Astrocyte of the cerebellum (primary cell): ENCODE measurements at places on chromosomes 12 and 14.

GRCh38 chr12:117101953-117102799 lies 3.0 kb upstream of the TESC start:
- no peak for DNase-seq

DNA sequence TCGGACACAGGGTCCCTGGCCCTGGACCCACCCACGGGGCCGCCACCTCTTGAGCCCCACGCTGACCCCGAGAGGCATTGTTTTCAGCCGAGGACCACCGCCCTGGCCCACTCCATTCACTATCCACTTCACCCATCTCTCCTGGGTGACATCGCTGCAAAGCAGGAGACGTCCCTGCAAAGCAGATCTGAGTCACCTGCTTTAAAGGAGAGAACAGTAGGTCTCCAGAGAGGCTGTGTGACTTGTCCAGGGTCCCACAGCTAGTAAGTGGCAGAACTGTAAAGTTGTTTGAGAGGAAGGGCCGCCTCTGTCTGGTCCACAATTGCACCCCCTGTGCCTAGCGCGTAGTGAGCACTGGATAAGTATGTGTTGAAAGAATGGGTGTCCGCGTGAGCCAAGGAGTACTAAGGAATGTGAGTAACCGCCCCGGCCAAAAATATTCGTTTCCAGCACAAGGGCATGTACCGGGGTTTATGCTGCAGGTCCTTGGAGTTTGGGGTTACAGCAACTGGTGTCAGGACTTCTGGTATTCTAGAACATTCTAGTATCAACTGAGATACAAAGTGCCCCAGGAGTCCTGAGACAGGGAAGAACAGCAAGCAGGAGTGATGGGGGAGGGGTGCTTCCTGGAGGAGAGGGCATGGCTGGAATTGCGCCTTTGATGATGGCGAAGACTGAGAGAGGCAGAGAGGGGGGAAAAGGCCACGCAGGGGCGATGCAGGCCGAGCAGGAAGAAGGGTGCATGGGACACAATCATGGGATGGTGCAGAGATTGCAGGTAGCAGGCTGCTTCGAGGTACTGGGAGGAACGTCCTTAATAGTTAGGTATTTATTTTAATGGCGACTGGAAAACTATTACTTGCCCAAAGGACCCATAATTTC lies 91.1 kb downstream of the SCARB1 start:
- DNase-seq = no peak

GRCh38 chr14:102473559-102473958 lies 36.0 kb downstream of the ANKRD9 start:
- no peak for DNase-seq

DNA sequence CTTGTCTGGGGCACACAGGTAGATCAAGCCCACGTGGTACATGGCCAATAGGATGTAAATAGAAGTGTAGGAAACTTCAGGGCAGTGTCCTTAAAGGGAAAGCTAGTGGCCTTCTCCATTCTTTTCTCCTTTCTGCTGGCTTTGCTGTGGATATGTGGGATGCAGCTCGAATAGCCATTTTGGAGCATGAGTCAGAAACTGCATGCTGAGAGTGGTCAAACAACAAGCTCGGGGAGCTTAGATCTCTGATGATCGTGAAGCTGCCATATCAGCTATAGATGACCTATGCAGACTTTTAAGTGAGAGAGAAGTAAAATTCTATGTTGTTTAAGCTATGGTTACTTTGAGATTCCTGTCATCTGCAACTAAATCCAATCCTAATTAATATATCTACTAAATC lies 241.3 kb upstream of the DAAM1 start:
- DNase-seq = peak; percentile 46

DNA sequence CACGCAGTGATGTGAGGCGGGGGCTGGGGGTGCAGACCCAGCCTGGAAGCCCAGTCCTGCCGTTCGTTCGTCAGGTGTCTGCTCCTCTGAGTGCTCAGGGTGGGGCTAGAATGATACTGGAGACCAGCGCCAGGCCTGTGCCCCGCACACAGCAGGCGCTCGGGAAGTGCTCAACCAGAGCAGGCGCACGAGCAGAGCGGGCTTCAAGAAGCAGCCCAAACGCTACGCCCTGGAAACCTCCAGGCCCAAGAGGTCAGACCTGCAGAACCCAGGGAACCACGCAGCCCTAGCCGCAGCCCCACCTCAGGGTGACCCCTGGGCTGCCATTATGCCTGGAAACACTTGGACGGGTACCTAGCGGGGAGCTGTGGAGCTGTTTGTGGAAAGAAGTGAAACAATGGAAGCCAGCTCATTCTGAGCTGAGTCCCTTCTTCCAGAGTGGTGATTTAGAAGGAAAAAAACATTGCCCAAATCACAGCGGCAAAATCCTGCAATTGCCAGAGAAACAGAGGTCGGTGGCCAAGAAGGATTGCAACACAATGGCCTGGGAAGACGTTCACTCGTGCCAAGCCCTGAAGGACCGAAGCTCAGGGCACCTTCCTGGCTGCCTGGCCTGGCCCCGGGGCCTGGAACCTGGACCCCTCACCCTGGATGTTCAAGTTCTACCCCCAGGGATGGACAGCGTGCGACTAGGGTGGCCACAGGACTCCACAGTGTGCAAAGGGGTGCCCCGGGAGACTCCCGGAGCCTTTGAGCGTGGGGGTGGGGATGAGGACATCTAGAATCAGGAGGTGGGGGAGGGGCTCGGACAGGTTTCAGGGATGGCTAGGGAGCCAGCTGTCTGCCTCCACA lies 40.4 kb upstream of the DIO3 start:
- no peak for DNase-seq

DNA sequence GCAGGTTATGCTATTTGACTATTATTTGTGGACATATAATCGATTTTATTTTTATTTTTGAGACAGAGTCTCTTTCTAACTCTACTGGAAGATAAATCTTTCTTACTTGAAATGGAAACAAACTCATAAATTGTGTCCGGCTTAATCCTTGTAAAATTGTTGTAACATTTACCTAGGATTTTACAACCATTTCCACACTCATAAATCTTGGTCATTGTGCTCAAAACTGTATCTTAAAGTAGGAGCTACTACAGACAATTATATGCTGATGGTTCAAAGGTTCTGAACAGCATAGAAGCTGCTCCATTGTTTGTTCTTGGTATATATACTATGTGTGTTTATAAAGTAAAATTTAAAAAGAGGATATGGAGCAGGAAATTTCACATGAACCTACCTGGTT lies 4.6 kb upstream of the ARF6 start:
- no peak for DNase-seq

- DNase-seq = peak; percentile 73
These were observed 86.5 kb upstream of the SLC38A2 start for GRCh38 chr12:46459111-46459510.

DNA sequence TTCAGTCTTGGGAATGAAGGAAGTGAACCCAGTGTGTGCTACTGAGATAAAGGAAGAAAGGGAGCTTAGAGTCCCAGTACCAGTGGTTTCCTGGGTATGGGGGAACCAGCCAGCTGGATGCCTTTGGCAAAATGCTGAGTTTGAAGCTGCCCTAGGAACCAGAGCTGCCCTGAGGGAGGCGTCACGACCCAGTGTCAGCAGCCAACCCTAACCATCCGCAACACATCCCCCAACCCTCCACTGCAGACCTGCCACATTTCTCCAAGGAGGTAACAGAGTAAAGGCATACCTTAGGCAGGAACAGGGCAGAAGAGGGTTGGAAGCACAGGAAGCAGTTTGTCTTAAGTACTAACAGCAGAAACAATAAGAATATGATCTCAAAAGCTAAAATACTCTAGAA lies 28.6 kb downstream of the PRDM4 start:
- no peak for DNase-seq

- no peak for DNase-seq
These were observed 4.6 kb downstream of the AQP2 start for GRCh38 chr12:49954863-49955830.

DNA sequence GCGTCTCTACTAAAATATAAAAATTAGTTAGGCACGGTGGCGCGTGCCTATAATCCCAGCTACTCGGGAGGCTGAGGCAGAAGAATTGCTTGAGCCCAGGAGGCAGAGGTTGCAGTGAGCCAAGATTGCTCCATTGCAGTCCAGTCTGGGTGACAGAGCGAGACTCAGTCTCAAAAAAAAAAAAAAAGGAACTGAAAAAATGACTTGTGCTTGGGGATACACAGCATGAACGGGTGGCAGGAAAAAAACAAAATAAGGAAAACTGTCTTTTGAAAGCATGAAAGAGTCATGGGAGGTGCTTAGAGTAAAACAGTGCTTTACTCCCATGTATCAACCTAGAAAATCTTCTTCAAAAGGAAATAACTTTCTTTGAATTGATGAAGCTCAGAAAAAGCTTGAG lies 80.8 kb downstream of the TMTC1 start:
- DNase-seq = no peak

GRCh38 chr12:107035733-107036132 lies 48.8 kb upstream of the MTERF2 start:
- DNase-seq = no peak

- DNase-seq = no peak
These were observed 309.4 kb upstream of the TMTC1 start for GRCh38 chr12:30092983-30093617.

GRCh38 chr12:41452838-41453407 lies 264.8 kb downstream of the PDZRN4 start:
- no peak for DNase-seq

- no peak for DNase-seq
These were observed 527 bp upstream of the ATP23 start for GRCh38 chr12:57940915-57941164.

GRCh38 chr12:19148860-19149259 lies 19.3 kb downstream of the PLEKHA5 start:
- DNase-seq = no peak

GRCh38 chr14:90610346-90611040 lies 205.7 kb downstream of the TTC7B start:
- no peak for DNase-seq

- DNase-seq = no peak
These were observed 594 bp downstream of the TAMALIN start for GRCh38 chr12:52007158-52007921.

GRCh38 chr12:56282579-56282978 lies 15.8 kb downstream of the COQ10A start:
- no peak for DNase-seq

GRCh38 chr12:3496957-3497356 lies 6.0 kb downstream of the PRMT8 start:
- DNase-seq = no peak

DNA sequence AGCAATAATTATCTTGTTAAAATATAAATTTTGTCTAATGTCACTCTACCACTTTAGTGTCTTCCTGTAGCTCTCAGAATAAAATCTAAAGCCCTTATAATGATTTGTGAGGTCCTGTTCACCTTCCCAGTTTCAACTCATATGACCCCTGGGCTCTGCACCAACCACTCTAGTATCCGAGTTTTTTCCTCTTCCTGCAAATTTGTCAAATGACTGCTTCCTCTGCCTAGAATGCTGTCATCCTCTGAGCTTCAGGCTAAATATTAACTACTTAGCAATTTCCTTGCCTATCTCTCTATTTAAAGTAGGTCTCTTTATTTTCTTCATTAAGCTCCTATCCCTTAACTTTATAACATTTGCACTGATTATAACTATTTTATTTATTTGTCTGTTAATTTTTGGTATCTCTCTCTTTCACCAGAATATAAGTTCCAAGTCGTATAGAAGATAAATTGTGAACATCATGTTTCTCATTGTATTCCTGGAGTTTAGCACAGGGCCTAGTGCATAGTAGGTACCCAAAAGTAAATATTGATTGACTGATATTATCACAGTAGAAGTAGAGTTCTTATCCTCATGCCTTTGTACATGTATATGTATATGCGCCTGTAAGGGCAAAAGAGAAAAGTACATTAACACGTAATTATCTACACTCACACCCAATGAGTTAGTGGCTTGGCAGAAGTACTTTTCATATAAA lies 196.0 kb downstream of the BCAT1 start:
- DNase-seq = no peak

DNA sequence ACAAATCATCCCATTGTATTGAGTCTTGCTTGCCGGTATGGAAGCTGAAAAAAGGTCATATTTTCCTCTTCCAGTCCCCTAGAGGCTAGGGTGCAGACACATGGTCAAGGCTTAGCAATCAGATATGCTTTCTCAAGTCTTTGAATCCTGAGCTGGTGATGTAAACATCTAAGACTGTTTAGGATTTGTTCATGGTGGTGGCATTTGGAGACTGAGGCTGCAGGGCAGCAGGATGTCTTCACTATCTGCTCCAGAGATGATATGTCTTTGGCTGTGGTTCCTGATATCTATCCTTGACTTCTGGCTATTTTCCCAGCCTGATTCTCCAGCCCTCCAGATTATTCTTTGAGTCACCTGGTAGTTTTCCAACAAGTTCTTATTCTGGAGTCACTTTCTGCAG lies 50.5 kb upstream of the DACT1 start:
- DNase-seq = peak; percentile 6

DNA sequence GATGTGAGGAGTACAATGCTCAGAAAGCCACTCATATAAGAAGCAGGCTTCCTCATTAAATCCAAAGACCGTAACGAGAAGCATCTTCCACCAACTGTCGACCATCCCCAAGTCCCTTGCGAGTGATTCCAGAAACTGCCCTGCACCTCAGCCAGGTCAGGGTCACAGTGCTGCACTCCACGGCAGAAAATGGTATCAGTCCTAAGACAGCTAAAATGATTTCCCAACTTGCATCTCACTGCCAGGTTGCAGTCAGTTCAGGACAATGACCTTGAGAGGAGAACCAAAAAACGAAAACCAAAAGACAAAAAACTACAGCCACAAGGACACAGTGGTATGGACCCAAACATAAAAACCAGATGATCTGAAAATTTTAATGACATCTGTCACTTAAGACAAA lies 20.6 kb downstream of the SBNO1 start:
- DNase-seq = no peak

DNA sequence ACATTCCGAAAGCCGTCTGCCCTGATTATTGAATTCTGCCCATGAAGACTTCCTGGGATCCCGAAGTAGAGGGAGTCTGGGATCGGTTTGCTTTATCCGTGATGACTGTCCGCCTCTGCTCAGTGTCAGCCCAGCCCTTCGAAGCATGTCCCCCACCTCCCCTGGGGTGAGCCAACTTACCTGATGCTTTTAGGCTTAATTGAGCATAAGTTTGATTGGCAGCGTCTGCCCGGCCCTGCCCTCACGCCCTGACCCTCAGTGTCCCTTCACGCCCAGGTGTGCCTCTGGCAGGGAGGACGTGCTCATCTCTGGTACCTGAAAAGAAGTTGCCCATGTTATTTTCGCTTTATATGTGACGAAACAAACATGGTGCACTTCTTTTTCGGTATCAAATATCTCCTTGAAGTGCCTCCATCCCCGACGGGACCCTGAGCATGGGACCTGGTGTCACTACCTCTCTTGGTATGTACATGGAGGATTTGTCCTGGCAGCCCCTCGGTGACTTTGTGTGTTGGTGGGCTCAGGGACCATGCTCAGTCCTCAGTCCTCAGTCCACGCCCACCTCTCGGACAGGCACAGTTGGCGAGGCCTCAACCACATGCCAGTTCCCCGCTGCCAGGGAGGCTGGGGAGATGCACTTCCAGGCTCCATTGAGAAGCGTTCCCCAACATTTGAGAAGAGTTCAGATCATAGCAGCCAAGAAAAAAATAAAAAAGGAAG lies 130.1 kb upstream of the RTL1 start:
- DNase-seq = no peak

DNA sequence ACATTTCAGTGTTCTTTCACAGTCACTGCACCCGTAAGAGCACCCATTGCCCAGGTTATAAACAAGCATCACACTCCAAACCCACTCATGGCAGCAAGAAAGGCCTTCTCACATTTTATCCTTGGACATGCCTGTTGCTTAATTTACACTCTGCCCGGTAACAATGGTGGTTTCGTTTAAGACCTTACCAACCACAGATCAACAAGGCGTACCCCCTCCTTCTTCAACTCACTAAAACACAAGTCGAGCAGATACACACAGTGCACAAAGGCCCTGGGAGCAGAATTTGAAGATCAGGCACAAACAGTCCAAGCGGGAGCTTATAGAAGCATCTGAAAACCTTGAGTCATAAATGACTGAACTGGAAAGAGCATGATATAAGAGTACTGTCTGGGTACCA lies 98.1 kb downstream of the GALC start:
- no peak for DNase-seq
